ENCODE measurements at places on chromosomes 11 and 22.

- no peak for DNase-seq
These were observed 3.3 kb downstream of the CD81 start for GRCh38 chr11:2380396-2380795.

DNA sequence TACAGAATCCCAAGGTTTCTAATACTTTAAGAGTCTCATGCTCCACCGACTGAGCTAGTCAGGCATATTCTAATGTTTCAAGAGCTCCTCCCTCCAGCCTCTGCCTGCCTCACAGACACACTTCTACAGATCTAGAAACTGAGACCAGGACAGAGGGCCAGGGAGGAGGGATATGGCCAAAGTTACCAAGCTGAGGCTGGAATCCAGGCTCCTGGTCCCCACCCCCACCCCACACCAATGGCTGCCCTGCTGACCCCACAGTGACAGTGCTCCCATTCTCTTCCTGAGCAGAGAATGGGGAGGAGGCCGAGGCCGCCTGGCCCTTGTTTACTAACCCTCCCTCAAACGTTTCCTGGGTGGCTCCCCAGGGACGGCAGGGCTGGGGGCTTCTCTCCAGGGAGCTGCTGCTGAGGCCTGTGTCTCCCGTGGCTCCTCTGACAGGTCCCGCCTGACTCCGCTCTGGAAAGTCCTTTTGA is 2.2 kb downstream of the PLEKHB1 start:
- no peak for DNase-seq

DNA sequence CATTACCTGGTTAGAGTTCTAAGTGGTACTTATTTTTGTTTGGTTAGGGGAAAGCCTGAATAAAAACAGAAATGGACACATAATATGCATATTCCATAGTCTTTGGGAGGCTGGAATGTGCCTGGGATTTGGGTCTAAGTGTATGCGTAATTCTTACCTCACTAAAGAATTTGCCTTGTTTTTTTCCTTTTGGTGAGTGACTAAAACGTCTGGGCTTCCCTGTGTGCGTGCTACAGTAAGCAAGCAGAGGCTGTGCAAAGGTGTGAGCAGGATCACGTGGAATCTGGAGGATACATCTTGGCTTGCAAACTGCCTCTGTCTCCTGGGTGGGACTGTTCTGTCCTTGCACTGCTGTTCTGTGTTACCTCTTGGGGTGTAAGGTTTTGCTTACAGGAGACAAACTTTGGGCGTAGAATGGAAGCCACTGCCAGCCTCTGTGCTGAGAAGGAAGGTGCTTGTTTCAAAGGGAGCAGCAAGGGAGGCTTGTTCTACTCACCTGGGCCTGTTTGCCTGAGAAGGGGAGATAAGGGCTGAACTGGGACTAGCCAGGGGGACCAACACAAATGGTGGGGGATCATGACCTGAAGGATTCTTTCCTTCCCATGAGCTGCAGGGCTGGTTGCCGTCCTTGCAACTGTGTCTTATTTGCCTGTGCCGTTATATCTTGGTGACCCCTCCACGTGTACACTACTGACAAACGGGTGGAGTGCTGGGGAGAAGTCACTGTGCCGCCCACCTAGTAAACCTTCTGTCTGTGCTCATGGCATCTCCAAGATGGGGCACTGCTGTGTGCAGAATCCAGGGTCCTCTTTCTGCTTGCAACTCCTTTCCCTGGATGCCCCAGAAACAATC is 4.5 kb downstream of the NEAT1 start:
- no peak for DNase-seq

DNA sequence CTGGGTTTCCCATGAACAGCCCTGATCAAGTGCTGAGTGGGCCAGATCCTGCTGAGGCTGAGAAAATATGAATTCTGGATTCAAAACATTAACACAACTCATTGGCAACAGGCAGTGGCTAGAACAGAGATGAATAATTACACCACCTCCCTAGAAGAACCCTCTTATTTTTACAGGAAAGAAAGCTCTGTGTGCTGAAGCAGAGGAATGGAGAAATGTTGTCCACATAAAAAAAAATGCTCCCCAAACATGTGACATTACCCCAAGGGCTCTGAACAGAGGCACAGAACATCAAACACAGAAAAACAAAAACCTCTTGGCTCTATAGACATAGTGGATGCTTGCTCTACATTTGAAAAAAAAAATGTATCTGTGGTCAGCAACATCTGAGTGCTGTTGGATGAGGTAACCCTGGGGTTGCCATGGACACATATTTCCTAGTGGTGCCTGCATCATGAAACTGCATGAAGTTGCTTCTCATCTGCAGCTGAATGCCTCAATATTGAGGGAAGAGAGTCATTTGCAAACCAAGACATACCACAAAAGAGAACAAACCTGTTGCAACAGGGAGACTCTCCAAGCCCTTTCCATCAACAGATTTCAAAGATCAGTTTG is 98.8 kb downstream of the SNX19 start:
- no peak for DNase-seq

DNA sequence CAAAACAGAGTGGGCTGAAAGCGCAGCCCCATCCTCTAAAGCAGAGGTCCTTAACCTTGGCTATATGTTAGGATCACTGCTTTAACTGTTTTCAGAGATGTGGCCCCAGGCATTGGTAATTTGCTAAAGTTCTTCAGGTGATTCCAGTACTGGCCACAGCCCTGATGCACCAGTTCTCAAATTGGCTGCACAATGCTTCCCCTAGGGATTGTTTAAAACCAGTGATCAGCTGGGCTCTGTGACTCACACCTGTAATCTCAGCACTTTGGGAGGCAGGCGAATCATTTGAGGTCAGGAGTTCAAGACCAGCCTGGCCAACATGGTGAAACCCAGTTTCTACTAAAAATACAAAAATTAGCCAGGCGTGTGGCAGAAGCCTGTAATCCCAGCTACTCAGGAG is 8.4 kb upstream of the IRAG1 start:
- no peak for DNase-seq

DNA sequence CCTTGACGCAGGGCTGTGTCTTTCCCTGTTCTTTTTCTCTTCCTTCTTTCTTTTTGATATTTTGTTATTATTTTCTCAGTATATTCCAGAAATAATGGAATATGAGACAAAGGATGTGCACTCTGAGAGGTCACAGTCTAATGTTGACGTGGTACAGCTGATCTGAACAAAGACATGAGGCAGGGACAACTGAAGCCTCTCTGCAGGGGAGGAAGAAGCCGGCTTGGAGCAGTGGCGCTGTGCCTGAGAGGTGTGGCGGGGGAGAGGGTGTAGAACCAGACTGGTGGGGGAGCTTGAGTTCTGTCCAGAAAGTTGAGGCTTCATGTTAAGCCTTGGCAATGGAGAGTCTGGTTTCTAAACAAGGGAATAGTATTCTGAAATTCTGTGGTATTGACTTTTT is 34.7 kb downstream of the ADAMTS15 start:
- DNase-seq: no peak

Measured in NCI-H345 (cell line).